Neuronal stem cell (in vitro differentiated cells): ENCODE measurements at places on chromosomes 11 and 22.

DNA sequence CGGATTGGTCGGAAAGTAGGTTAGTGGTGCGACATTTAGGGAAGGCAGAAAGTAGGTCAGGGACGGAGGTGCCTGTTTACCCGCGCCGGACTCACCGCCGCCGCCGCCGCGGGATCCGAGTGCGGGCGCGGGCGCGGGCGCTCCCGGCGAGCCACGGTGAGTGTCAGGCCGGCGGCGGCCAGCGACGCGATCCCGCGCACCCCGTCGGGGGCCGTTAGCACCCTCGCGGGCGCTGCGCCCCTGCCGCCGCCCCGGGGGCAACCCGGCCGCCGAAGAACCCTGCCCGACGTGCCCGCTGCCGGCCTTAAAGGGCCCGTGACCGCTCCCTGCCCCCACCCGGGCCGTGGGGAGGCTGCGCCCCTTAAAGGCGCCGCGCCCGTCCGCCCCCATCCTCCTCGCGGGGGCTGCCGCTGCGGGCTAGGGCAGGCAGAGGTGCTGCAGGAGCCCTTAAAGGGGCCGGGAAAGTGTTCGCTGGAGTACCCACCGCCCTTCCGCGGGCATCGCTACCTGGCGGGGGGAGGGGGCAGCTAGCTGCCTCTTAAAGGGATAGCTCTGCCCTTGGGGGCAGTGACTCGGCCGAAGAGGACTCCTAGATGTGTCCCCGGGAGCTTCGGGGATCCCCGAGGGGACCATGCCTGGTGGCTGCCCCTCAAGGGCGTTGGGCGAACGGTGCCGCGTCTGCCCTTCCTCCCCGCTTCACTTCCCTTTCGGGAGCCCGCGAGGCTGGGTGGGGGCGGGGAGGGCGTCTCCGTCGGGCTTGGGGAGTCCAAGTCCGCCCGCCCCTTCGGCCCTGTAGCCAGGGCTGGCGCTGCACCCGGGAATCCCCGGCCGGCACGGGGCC is at the start of gene BMAL1:
Gene BMAL1 (plus strand): TSS at position 23 of the 841 bp plus-strand sequence. CDS start 76,519 bp downstream, outside the sequence.
- no peak for DNase-seq

- no peak for DNase-seq
Observed at GRCh38 chr11:62646825-62647608, 604 bp upstream of the GANAB start.

DNA sequence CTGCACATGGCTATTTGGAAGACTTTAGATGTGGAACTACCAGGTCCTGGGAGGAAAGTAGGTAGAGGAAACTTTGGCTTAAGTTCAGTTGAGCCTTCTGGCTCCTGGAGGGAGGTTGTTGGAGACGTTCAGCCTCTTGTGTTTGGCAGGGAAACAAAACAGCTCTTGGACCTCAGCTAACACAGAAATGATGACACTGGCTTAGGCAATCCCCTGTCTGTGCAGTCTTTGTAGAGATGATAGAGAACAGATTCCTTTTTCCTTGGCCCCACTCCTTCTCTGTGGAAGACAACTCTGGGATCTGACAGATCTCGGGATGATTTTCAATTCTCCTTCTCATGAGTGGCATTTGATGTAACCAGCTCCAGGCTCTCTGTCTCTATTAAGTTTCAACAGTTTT is 428.5 kb downstream of the TMEM135 start:
- DNase-seq = no peak

DNA sequence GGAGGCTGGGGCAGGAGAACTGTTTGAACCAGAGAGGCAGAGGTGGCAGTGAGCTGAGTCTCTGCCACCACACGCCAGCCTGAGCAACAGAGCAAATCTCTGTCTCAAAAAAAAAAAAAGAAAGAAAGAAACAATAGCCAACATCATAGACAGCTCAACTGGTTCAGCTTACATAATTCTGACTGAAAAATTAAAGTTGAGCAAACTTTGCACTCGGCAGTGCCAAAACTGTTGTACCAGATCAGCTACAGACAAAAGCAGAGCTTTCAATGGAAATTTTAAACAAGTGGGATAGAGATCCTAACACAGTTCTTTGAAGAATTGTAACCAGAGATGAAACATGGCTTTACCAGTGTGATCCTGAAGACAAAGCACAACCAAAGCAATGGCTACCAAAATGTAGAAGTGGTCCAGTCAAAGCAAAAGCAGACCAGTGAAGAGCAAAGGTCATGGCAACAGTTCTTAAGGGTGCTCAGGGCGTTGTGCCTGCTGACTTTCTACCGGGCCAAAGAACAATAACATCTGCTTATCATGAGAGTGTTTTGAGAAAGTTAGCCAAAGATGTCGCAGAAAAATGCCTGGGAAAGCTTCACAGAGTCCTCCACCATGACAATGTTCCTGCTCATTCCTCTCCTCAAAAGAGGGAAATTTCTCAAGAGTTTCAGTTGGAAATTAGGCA is 59.3 kb downstream of the TTC28 start:
- DNase-seq = no peak

DNA sequence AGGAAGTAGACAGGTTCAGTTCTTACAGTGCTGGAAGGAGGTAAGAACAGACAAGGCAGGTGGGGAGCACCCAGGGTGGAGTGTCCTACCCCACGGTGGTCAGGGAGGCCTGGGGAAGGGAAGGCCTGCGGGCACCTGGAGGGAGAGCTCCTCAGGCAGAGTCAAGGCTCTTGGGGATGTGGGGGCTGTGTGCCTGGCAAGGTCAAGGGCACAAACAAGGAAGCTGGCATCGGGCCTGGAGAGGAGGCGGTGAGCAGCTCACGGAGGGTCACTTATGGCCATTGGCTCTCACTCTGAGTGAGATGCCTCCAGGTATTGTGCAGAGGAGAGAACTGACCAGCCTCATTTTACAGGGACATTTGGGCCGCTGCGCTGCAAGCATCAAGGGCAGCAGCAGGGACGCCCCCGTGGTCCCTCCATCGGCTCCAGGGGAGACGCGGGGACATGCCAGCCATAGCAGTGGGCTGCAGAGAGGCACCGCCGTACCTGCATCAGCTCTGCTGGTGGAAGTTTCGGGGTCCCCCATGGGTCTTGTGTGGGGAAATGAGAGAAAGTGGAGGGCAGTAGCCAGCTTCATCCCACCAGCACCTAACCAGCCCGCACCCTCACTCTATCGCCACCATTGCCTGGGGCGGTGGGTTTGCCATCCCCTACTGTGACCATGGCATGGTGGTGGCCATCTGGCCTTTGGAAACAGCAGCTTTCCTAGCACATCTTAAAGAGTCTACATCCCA is 37.5 kb upstream of the RTL6 start:
- no peak for DNase-seq

GRCh38 chr11:124920870-124921609 is 2.0 kb downstream of the HEPN1 start:
- DNase-seq = peak; percentile 52

GRCh38 chr11:95341221-95341620 is 110.2 kb upstream of the SESN3 start:
- no peak for DNase-seq

- no peak for DNase-seq
Observed at GRCh38 chr11:21774212-21774611, 418.7 kb upstream of the ANO5 start.

GRCh38 chr11:48107188-48107704 is 109.4 kb upstream of the OR4B1 start:
- no peak for DNase-seq

- DNase-seq = no peak
Observed at GRCh38 chr22:49123621-49124192, 704.0 kb downstream of the BRD1 start.

- no peak for DNase-seq
Observed at GRCh38 chr22:22881116-22882000, 6.3 kb upstream of the IGLL5 start.

DNA sequence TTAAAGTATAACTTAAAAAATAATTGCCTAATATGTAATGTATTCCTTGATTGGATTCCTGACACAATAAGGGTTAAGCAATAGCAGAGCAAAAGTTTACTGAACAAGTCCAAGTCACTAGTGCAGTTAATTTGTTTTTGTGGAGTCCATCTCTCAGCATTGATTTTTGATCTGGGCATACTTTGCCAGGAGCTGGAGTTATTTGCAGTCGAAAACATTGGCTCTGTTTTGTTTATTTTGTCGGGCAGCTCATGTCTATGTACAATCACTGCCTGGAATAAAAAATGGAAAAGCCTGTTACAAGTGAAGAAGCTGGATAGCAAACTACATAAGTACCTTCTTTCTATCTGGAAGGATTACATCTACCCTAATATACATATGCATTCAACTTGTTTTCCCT is 625.2 kb downstream of the CNTN5 start:
- no peak for DNase-seq

- no peak for DNase-seq
Observed at GRCh38 chr11:118304568-118305248, at the start of gene CD3E. Gene CD3E (plus strand): TSS chr11:118304730. CDS start chr11:118304953, 223 bp downstream.

GRCh38 chr11:86800960-86801272 is 574 bp downstream of the PRSS23 start:
- no peak for DNase-seq

DNA sequence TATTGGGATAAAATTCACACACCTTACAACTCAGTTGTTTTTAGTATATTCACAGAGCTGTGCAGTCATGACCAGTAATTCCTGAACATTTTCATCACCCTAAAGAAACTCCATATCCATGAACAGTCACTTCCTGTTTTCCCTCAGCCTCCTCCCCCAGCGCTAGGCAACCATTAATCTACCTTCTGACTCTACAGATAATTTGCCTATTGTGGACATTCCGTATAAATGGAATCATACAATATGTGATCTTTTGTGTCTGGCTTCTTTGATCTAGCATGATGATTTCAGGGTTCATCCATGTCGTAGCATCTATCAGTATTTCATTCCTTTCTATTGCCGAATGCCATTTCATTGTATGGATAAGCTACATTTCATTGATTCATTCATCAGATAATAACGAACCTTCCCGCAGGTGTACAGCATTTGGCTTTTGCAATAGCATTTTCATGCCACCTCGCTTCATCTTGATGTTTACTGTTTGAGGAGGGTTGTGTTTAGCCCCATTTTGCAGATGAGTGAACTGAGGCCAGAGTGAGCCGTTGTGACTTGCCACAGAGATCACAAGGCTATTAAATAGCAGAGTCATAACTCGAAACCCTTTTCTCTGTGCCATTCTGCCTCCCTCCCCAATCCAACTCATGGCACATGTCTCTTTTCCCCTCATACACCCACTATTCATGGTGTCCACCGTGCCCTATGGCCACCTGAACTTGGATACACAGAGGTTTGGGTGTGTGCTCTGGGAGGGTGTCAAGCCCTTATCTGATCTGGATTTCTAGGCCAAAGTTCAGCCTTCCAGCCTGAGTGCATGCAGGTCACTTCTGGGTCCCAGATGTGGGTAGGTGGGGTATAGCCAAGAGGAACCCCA is 11.1 kb upstream of the MYH9 start:
- DNase-seq = no peak

- no peak for DNase-seq
Observed at GRCh38 chr22:50530580-50530876, 716 bp upstream of the TYMP start.

DNA sequence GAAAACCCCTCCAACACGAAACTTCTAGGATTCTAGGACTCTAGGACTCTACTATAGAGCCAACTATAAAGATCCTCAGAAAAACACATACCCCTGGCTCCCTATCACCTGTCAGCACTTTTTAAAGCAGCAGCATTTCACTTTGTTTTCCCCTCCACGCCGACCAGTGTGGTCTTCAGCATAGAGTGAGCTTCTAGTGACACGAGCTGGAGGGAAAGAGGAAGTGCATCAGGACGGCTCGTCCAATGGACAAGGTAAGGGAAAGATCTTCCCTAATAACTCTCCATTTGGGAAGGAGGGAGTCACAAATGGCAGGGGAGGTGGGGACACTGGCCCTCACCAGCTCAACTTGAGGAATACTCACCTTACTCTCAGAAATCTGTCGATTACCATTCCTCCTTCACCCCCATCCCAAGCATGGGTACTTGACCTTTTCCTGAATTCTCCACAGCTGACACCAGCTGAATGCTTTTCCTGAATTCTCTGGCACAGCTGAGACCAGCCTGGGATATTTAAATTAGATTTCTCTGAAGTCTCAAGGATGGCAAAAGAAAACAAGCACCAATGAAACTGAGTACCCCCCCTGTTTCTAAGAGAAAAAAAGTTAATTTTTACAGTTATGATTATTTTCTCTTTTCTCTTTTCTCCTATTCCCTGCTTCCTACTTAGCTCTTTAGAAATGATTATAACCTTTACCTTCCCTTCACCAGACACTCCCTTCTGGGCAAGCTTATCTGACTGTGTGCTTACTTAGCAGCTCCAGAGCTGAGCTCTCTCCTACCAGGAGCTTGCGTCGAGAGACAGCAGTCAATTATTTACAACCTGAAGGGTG is 33.3 kb upstream of the NNMT start:
- DNase-seq = no peak

- DNase-seq = no peak
Observed at GRCh38 chr11:45576461-45577215, 88.8 kb downstream of the CHST1 start.

DNA sequence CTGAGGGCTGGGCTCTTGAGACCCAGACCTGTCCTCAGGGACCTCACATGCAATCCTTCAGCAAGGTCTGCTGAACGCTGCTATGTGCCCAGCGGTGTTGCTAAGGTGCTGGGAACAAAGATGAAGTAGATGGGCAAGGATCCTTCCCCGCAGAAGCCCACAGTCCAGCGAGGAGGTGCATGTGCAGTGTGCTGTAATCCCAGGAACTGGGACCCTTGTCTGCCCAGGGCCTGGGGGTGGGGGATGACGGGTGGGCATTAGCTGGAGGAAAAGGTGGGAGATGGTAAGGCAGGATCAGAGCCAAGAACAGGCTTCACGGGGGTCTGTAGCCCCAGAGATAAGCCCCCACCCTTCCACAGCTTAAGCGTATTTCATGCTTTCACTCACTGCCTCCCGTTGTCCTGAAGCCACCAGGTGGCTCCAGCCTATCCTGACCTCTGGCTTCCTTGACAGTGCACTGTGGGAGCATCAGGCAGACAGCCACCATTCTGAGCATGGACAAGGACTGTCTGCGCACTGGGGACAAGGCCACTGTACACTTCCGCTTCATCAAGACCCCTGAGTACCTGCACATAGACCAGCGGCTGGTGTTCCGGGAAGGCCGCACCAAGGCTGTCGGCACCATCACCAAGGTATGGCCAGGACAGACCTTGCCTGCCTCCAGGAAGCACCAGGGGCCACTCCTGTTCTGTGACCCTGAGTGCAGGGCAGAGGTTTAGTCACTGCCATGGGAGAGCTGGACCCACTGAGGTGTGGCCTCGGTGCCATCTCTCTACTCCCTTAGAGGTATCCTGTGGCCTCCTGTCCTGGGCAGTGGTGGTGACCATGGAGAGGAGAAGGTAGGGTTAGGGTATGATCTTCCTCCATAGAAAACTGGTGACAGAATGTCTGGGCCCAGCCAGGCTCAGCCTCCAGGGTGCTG is 22.0 kb downstream of the GTPBP1 start:
- DNase-seq = no peak

DNA sequence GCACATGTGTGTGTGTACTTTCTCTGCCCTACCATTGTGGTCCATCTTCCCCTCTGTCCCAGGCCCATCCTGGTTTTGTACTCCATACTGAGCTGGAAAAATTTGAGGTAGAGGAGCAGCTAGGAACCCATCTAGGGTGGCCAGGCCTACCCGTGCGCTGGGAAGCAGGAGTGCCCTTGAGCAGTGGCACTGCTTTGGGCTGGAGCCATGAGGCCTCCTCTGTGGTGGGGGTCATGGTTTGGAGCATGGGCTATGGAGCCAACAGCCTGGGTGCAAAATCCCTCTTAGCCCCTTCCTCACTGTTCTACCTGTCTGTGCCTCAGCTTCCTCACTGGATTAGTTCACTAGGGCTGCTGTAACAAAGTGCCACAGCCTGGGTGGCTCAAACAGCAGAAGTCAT is 21.9 kb upstream of the ALG8 start:
- no peak for DNase-seq
